B cell (primary cell): ENCODE measurements at places on chromosomes 6 and 20.

- no peaks in the 10 kb centered on the region for H3K27me3 ChIP-seq
- H3K4me1 ChIP-seq, result no peaks in the 10 kb centered on the region
These were observed 5.9 kb downstream of the NHSL1 start for GRCh38 chr6:138493413-138493812.

- H3K27me3 ChIP-seq, result no peaks in the 10 kb centered on the region
- no peak overlapping the region for H3K27ac ChIP-seq
- H3K36me3 ChIP-seq, result no peaks in the 10 kb centered on the region
These were observed 89.5 kb downstream of the JARID2 start for GRCh38 chr6:15335385-15335784.

DNA sequence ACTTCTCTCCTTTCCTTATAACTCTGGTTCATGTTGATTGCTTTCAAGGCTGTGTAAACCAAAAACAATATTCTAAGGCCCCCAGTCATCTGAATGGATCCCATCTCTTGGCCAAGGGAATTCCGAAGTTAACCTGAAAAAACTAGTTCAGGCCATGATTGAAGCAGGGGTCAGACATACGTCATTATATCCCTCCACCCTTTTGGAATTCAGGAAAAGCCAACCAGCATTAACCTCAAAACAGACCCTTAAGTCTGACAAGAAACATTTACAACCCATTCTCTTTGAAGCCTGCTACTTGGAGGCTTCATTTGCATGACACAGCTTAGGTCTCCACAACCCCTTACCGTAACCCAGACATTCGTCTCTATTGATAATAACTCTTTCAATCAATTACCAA is 39.7 kb downstream of the SLC26A8 start:
- no peak for DNase-seq
- no peak overlapping the region for H3K27ac ChIP-seq
- H3K4me3 ChIP-seq, result no peak overlapping the region
- H3K4me1 ChIP-seq, result no peaks in the 10 kb centered on the region
- no peaks in the 10 kb centered on the region for H3K27me3 ChIP-seq

GRCh38 chr6:140050101-140050995 is 675.9 kb upstream of the CITED2 start:
- H3K4me3 ChIP-seq, result no peak overlapping the region
- no peak overlapping the region for H3K27ac ChIP-seq
- DNase-seq, result no peak
- no peaks in the 10 kb centered on the region for H3K27me3 ChIP-seq
- H3K4me1 ChIP-seq, result no peaks in the 10 kb centered on the region
